ENCODE measurements at places on chromosomes 7 and 10. TPM values are rescaled to one million over a fixed set of nuclear protein-coding genes. Genes with fewer than 3 reads are reported as not detected.

DNA sequence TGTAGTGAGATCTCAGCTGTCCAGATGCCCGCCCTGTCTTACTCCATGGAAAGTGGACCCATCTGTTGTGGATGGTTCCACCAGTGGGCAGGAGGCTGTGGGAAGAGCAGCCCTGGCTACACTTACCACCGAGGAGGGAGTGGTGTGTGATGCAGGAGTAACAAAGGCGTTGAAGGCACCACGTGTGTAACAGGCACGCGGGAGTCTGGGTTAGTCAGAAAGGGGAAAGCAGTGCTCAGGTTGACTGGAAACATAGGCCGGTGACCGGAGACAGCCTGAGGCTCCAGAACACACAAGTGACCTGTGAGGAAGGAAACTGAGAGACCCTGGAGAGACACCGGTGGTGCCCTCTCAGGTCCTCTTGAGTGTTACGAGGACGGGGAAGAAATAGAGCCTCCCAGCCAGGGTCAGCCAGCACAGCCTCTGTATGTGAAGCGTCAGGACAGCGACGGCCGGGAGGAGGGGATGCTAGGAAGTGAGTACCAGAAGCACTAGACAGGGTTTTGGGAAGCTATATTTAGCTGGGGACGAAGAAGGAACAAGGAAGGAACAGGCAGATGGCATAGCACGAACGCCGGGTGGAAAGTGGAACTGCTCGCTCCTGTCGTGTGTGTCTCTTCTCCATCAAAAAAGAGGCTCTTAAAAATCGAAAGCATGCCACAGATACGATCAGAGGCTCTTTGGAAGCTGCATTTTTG, 51.7 kb downstream of the DAGLB start:
- DNase-seq, result no peak

GRCh38 chr7:81715984-81716588, 53.8 kb downstream of the HGF start:
- DNase-seq, result no peak

- no peak for DNase-seq
These were observed 30.0 kb downstream of the SGMS1 start for GRCh38 chr10:50593523-50594376.

DNA sequence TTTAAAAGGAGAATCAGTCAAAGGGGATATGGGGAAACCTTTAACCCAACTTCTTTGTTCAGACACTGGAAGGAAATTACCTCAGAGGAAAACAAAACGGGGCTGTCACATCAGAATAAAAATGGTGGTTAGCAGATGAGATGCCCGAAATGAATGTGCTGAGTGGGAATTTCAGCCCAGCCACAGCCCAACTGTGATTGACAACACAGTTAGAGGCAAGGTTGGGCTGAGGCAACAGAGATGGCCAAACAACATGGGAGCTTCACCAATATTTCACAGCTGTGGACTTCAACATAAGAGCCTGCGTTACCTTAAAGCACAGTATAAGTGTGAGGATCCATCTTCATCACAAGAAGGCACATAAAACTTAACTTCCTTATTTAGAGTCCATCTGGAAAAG, 133.5 kb upstream of the PTPRZ1 start:
- DNase-seq, result no peak

GRCh38 chr7:80895056-80895455, 23.8 kb downstream of the SEMA3C start:
- no peak for DNase-seq

DNA sequence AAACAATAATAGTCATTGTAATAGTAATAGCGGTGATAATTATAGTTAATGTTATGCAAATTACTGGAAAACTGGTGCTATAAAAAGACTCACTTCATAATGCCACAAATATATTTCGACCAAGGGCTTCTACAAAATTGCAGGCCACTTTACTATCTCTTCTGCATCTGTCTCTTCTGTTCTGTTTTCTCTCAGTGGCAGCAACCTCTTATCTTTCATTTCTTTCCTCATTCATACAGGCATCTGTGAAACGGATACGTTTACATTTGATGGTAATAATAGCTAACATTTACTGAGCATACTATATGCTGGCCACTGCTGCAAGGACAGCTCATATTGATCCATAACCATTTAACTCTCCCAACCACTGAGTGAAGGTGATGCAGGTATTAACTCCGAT, 537.4 kb upstream of the PFKP start:
- DNase-seq, result no peak

DNA sequence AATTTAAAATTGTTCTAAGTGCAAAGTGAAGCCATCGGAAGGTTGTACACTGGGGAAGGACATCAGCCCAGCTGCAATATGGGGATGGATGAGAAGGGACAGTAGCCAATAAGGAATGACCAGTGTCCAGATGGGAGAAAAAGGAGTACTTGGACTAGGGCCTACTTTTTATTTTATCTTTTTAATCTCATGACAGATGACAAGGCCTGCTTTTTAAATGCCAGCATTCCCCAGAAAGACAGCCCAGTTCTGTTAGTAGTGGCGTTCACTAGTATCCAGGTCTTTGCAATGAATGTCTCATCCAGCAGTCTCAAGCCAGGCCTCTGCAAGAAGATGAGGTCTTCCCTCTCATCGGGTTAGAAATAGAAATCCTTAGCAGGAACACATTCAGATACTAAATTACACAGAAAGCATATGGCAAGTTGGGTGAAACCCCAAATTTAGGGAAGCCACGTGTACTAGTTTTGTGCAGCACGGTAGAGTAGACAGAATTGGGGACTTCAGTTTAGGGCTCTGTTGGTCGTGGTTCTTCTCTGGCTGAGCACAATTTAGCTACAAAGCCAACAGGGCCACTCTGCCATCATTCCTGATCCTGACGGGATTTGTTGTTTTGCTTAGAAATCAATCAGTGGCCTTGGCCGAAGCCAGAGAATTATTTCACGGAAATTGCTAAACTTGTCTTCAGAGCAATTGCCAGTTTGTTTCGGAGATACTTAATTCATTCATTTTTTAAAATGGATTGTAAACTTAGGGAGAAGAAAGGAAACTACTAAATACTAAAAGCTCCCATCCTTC, 227.8 kb downstream of the ARHGAP21 start:
- no peak for DNase-seq

- no peak for DNase-seq
These were observed 20.2 kb downstream of the ZMIZ2 start for GRCh38 chr7:44768628-44769371.

STRIP2 gene
- 0.54 TPM for total RNA-seq

C10orf53 gene
- total RNA-seq, result not detected

MSMB gene
- not detected for total RNA-seq

REPIN1 gene
- total RNA-seq, result 170 TPM
